ENCODE measurements at places on chromosomes 11 and 22.

- no peak for DNase-seq
Observed at GRCh38 chr11:31809541-31809856, 1.6 kb downstream of the PAX6 start.

GRCh38 chr11:127395034-127395433, 394.5 kb upstream of the KIRREL3 start:
- DNase-seq: no peak

- no peak for DNase-seq
Observed at GRCh38 chr11:69351460-69351859, 57.5 kb downstream of the MYEOV start.

DNA sequence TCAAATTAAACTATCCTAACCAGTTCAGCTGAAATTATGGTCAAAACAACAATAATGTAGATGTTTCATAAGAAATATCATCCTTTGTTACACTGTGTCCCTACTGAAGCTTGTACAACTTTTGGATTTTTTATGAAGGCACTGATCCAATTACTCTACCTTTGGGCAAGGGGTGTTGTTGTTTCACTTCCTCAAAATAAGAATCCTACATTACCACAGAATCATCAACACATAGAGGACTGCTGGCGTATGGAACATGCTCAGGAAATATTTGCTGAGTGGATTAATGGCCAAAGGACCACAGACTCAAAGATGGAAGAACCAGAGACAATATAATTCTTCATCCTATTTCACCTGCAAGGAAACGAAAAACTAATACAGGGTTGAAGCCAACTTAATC, 907.5 kb upstream of the CCDC90B start:
- DNase-seq: no peak

GRCh38 chr11:23704183-23704582, 792.7 kb upstream of the LUZP2 start:
- DNase-seq: no peak

GRCh38 chr11:10646005-10646404, 47.5 kb downstream of the IRAG1 start:
- DNase-seq: no peak

GRCh38 chr11:93532281-93532789, 10.9 kb downstream of the SMCO4 start:
- no peak for DNase-seq

DNA sequence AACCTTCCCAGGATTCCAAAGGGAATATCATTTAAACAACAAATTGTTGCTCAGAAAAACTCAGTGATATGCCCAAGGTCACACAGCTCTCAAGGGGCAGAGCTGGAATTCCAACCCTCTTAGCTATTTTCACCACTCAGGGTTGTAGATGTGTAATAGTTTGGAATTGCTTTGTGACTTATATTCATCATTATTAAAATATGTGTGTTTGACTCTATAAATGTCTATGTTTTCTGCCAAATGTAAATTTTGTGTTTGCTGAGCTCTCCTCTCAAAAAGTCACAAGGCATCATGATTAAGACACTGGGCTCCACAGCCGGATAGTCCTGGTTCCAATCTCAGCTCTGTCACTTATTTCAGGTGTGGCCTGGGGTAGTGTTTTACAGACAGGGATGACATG, 407.3 kb downstream of the TMEM135 start:
- DNase-seq: no peak

- no peak for DNase-seq
Observed at GRCh38 chr11:34994854-34995253, 78.4 kb downstream of the PDHX start.

DNA sequence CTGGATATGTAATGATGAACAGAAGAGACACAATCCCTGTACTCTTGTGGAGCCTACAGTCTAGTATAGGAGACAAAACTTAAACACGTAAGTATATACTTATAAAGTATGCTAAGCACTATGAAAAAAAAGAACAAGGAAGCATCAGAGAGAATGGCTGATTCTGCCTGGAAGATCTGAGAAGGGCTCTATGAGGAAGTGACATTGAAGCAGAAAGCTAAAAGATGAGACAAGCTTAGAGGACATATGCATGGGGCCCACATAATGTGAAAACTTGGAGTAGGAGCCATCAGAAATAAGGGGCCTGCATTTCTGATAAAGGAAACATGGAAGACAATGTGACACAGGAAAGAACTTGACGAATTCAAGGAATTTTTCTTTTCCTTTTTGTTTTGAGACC, 16.6 kb downstream of the SAA1 start:
- DNase-seq: no peak

- DNase-seq: no peak
Observed at GRCh38 chr22:22932512-22932941, 44.9 kb downstream of the IGLL5 start.

GRCh38 chr11:10298342-10298741, 4.3 kb upstream of the SBF2 start:
- no peak for DNase-seq

DNA sequence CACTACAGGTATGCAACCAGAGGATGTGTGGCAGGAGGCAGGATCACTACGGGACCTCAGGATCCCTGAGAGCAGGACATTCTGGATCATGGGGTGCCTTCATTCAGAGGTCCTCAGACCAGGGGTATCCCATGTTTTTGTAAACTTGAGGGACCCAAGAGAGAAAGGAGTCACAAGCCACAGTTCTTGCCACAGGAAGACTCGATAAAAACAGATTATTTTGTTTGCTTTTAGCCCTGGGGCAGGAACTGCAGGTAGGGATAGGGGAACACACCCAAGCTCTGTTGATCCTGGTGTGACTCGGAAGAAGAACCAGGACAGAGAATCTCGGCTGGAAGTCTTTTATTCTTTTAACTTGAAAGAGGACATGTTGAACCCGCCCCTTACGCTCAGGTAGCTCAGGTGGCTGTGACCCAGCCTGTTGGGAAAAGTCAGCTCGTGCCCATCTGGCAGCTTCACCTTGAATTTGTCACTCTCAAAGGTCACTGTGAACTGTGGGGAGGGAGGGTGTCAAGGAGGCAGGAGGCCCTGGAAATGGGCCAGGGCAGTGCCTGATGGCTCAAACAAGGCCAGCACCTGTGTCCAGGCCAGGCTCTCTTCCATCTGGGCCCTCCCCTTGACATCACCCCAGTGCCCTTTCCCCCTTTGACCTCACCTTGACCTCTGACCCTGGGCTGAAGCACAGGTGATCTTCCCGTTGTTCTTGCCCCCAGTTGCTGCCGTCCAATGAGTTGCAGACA, 9.8 kb downstream of the LGALS2 start:
- DNase-seq: no peak

- DNase-seq: no peak
Observed at GRCh38 chr22:49768951-49769690, 58.6 kb downstream of the BRD1 start.

DNA sequence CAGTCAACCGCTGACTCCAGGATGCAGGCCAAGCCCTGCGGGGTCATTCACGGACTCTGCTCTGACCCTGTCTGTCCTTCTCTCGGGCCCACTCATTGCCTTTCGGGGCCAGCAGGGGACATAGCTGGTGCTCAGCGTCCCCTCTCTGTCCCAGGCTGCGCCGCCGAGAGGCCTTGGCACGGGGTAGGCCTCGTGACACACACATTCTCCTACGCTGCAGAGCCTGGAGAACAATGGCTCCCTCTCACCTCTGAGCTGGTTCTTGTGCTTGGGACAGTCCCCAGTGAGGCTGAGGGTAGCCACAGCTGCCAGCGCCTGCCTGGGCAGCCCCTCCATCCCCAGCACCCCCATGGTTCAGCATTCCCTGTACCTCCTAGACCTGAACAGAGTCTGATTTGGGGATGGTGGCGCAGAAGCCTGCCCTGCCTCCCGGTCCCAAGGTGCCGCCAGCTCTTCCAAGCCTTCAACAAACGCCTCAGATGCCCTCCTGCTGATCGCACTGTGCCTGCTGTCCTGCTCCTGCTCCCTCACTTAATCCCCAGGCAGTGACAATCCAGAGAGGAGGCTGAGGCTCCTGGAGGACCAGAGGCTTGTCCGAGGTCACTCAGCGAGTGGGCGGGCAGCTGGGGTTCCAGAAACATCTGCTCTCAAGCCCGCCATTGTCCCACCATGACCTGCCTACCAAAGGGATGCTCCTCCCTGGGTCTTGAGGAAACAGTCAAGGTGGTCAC, 30.4 kb downstream of the DUSP8 start:
- no peak for DNase-seq

- no peak for DNase-seq
Observed at GRCh38 chr11:125451400-125452124, 44.5 kb downstream of the FEZ1 start.

Data from NCI-H2081 (cell line).